ENCODE measurements at places on chromosomes 7 and 10.

DNA sequence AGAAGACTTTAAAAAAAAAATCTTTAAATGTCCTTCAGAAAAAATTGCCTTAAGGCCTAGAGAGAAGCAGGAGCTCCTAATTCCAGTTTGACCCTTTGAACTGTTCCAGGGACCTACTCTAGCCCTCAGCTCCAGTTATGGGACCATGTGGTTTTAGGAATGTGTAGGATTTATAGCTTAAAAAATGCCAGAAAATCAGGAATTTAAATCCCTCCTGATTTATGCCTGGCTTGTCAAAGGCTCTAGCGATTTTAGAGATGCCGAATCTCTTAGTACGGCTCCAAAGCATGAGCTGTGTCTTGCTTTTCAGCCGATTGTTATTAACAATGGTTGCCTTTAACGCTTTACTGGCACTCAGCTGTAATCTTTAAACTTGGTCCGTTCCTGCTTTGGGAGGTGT, 130.6 kb upstream of the NPVF start:
- no peak for DNase-seq

GRCh38 chr10:91350651-91351081, 59.5 kb upstream of the HECTD2 start:
- DNase-seq: no peak

DNA sequence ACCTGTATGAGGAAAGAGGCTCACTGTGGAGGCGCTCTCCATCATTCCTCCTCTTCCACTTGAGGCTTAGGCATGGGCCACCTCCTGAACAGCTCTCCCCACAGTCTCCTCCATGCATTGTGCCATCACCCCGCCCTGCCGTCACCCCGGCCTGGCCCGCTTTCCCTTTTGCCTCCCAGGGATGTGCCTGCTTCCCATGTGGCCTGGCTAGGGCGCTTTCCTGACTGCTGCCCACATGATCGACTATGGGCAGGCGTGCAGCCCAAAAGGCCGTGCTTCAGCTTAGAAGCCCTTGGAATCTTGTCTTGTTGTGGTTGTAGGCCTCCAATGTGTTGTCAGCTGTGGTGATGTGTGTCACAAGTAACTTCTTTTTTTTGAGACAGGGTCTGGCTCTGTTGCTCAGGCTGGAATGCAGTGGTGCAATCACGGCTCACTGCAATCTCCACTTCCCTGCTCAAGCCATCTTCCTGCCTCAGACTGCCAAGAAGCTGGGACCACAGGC, 1.8 kb upstream of the ACTR3C start:
- no peak for DNase-seq

DNA sequence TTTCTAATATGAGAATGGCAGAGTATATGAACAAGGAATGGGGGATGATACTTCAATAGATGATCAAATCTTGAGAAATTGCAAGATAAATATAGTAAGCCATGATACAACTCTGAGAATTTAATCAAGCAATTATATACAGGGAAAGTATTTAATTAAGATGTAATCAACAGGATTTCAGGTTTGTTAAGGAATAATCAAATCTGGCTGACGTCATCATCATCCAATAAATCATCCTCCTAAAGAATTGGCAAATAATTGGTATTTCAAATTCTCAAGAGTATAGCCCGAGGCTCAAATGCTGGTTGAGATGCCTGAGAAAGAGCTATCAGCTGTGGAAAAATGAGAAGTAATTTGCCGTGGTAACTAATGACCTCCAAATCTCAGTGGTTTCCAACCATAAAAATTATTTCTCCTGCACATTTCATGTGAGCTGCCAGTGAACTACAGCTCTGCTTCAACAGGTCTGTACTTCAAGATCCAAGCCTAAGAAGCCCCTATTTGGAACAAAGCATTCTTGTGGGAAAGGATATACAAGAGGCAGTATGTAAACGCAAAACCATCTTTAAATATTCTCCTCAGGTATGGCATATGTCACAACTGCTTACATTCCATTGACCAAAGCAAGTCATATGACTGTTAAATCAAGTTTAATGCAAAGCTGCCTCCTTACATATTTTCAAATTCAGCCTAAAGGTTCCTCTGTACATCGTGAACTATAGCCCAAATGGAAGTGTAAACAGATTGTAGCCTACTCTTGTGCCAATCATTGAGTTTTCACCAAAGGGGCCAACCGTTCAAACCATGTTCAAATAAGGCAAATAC, 503.0 kb downstream of the KIF20B start:
- DNase-seq: no peak

- no peak for DNase-seq
Measured at GRCh38 chr7:108413337-108413736, 42.9 kb downstream of the NRCAM start.

DNA sequence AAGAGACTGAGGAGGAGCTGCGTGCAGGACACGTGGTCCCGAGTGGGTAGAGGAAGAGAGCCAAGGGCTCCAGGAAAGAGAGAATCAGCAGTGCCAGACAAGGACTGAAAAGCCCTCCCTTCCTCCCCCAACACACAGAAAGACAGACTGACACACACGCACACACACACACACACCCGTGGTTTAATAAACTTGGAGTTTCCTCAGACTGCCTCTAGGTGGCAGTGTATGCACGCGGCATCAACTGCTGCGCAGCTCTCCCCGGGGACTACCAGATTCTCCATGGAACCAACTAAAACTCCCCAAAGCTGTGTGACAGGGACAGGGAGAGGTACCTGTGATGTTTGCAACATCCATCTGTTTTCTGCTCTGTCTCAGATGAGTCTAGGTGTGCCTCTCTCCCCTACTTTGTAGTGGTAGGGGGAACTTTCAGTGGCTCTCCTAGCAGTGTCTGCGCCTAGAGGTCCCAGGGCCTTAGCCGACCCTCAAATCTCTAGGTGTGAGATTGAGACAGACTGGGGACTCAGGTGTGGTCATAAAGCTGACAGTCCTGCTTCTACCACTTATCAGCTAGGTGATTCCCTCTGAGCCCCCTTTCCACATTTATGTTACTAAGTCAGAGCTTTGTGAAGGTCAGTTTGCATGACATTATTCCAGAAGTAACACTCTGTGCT, 9.3 kb upstream of the TSPAN14 start:
- no peak for DNase-seq

DNA sequence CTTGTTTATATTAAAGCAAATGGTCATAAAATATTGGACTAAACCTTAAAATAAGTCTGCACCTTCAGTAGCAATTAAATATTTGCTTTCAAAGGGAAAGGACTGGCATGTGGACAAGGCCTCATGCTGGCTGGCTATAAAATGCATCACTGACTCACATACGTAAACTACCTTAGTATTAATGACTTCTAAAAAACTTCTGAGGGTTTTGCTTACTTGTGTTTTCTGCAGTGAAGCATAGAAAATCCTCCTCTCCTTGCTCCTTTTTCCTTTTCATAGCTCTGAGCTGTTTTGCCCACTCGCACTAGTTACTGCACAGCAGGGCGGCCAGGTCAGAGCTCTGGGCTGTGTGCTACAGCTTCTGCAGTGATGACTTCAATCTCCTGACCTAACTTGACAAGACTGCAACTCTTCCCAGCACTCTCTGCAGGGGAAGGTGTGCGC, 82.3 kb downstream of the CUL2 start:
- no peak for DNase-seq

DNA sequence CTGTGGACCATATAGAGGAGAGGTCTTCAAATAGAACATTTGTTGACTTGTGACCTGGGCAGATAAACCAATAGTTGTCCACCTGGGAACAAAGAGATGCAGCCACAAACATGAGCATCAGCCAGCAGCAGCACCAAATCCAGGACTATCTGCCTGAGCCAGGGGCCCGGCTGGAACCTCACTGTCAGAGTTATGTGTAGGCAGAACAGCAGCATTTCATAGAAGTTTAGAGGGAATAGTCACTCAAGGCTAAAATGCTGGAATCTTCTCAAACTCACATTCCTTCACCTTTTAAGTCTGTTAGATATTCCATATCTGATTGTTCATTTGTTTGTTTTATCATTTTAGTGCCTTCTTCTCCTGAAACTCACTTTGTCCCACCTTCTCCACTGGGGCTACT, 72.2 kb upstream of the IL6 start:
- no peak for DNase-seq

- no peak for DNase-seq
Measured at GRCh38 chr7:141949451-141949850, 2.7 kb upstream of the CLEC5A start.

GRCh38 chr7:154627646-154628290, 375.2 kb downstream of the PAXIP1 start:
- no peak for DNase-seq

DNA sequence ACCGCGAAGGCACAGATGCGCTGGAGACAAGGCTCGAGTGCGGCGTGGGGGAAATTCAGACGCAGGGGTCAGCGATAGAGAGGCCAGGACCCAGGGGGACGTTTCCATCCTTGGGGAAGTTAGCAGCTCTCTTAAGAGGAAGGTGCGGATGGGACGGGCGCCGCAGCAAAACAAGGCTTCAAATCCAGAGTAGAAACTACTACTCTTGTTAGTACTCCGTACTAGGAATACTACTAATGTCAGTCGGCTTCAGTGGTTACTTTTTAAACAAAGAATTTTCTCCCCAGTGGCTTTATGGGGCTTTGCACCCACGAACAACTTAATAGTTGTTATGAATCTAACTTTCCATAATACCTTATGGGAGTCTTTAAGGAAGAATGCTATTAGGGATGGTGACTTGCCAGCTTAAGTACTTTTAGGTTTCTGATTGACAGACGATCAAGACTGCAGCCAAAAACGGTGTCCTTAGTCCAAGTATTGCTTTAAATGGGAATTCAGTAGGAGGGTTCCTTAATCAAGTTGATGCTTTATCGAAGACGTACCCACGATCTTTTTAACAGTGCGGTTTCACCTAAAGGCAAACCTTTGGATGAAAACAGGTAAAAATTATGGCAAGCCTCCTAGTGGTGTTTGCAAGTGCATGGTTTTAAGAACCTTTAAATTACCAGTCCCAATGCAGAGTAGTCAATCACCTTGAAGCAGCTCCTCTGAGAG, 812 bp upstream of the IDE start:
- DNase-seq: no peak

GRCh38 chr7:118708741-118709140, 484.2 kb downstream of the ANKRD7 start:
- no peak for DNase-seq

GRCh38 chr10:17228091-17229015, at the start of gene VIM:
Gene VIM (plus strand): TSS chr10:17228241. CDS start chr10:17229423, 1,182 bp downstream.
- DNase-seq: peak; percentile 74

- DNase-seq: peak; percentile 35
Measured at GRCh38 chr7:20327055-20327454, 3.6 kb upstream of the ITGB8 start.

DNA sequence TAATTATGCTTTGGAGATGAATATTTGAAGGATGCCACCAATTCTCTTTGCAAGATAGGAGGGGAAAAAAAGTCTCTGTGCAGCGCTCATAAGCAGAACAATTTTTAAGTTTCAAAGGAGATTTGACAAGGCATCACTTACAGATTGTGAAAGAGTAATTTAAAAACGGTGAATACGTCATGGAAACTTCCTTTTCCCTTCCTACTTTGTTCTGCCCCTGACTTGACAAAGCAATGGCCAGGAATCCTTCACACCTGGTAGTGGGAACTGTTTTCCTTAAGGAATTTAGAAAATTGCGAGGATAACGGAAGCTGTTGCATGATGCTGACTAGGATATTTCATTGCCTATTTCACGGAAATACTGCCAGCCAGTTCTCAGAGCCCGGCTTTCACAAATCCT, 16.7 kb downstream of the FAM107B start:
- no peak for DNase-seq

DNA sequence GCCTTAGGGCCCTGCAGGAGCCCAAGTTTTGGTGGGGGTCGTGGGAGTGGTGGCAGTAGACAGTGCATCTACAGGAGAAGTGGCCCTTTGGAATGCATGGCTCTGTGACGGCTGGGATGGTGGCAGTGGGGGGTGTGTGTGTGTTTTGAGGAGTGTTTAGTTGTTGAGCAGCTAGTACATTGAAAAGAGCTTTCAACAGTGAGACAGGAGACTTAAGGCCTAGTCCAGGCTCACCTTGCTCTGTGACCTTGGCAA, 27.1 kb downstream of the ZNF775 start:
- no peak for DNase-seq

DNA sequence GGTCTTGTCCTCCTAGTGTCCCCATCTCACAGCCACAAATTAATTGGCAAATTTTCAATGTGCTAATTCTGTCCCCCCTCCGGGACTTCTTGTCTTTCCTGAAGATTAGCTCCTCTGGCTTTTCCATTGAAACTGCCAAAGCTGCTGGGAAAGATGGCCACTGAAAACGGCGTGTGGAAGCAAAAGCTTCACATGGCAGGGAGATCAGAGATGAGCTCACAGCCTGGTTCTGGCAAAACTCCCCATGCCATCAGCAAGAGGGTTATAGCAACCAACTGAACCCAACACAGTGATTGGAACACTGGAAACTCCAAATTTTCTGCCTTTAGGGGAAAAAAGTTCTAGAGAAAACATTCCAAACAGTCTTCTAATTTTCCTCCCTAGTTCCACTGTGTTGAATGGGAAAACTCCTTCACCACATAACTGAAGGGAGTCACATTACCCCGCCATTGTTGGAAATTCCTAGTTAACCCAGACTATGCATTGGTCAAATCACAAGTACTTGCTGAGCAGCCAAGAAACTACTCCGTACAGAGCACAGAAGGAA, 37.0 kb downstream of the NRAP start:
- DNase-seq: no peak

- no peak for DNase-seq
Measured at GRCh38 chr7:83908526-83908925, 259.6 kb upstream of the SEMA3E start.

DNA sequence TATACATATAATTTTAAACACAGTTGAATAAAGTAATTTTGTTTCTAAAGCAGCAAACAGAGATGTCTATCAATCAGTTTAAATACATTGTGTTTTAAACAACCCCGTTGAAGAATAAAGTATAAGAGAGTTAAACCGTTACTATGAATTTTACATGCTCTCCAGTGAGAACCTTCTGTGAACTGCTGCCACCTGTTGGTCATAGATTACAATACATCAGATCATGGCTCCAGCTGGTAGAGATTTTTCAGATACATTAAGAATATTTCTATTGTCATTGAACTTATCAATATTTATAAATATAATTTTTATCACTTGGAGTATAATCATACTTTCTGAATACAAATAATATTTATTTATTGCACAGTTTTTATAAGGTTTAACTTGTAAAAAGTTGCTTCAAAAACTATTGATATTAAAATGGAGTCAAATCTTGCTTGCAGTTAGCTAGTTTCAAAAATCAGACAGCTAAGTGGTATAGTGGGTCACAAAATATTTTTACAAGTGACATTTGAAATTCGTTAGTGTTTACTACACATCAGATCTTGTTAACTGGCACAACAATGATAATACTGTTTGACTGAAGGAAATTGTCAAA, 561.2 kb upstream of the PHF14 start:
- DNase-seq: peak; percentile 4

DNA sequence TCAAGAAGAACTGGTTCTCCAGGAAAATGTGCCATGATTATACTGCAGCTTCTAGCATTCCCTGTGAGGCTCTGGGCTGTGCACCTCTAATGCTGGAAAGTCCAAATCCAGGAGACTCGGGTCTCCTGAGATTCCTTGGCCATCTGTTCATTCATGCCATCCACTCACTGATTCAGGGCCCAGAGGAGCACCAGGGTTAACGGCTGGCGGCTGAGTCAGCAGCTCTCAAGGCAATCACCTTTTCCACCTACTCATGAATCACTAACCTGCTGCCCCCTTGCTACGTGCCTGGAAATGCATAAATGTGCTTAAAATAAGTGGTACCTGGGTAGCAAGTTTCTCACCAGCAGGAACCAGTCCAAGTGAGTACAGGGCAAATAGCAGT, 132.7 kb downstream of the KCNMA1 start:
- peak; percentile 75 for DNase-seq

Data from HS-5 (cell line).